ENCODE measurements at places on chromosomes 1 and 21.

DNA sequence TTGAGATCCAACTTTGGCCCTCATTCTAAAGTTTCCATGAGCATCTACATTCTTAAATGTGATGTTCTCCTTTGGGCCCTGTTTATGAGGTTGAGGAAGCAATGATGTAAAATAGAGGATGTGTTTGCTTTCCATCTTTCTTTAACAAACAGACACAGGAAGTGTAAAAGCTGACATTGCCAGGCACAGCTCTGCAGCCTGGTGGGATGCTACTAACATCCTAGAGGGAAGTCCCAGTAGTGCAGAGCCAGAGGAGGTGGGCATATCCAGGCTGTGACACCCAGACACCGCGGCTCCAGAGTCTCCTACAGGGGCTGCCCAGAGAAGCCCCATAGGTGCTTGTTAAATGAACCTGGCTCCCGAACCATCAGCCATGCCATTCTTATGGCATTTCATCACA lies 16.2 kb downstream of the OLFML2B start:
- DNase-seq, result no peak

DNA sequence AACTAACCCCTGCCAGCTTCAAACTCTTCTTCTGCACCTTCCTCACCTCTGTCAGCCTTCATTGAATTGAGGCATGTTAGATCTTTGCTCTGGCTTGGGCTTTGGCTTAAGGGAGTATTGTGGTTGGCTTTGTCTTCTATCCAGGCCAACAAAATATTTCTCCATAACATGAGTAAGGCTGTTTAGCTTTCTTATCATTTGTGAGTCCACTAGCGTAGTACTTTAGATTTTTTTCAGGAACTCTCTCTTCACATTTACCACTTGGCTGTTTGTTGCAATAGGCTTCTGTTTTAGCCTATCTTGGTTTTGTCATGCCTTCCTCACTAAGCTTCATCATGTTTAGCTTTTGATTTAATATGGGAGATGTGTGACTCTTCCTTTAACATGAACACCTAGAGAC lies 417.5 kb downstream of the NCAM2 start:
- no peak for DNase-seq

- no peak for DNase-seq
Observed at GRCh38 chr1:212311836-212312497, 26.8 kb downstream of the PPP2R5A start.

GRCh38 chr1:31428436-31429221 lies 15.6 kb downstream of the SERINC2 start:
- DNase-seq, result no peak

DNA sequence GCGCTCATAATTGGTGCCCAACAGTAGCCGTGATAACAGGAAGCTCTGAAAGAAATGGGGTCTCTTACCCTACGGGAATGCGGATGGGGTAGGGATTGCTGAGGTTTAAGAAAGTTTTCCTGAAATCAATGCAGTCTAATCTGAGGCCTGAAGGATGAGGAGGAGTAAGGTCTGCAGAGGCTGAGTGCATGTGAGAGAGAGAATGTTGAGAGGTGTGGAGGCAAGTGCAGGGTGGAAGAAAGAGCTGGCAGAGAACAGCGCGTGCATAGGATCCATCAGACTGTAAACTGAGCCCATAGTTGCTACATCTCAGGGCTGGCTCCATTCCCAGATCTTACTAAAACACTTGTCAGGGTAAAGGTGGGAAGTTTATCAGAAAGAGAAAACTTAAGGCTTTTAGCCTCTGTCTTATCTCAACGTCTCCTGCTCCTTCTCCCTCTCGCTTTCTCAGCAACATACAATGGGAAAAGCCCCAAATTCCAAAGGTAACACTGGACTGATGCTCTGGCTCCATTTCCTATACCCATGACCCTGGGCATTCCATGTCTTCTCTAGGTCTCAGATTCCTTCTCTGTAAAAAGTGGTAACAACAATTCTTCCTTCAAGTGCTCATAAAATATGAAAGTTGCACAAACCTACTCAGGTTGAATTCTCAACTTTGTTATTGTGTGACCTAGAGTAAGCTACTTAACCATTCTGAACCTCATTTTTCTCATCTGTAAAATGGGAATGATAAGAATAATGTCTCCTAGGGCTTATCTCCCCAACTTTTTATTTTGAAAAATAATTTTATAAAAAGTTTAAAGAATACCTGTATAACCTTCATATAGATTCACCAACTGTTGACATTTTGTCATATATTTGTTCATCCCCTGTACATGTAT lies 75.2 kb downstream of the SH3GLB1 start:
- DNase-seq, result no peak

DNA sequence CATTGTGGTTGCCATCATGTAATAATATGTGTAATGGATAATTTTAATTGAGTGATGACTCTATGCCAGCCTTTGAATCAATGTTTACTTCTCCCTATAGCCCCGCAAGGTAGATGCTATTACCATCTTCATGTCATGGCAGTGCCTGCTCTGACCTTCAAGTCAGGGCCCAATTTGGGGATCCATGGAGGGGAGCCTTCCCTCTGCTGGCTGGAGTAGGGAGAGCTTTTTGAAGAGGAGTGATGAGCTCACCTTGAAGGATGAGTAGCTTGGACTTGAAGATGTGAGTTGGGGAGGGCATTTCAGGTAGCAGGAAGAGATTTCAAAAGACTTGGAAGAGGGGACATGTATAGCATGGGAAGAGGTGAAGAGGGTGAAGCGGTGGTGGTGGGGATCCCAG lies 189.2 kb downstream of the FOXD2 start:
- DNase-seq, result no peak

DNA sequence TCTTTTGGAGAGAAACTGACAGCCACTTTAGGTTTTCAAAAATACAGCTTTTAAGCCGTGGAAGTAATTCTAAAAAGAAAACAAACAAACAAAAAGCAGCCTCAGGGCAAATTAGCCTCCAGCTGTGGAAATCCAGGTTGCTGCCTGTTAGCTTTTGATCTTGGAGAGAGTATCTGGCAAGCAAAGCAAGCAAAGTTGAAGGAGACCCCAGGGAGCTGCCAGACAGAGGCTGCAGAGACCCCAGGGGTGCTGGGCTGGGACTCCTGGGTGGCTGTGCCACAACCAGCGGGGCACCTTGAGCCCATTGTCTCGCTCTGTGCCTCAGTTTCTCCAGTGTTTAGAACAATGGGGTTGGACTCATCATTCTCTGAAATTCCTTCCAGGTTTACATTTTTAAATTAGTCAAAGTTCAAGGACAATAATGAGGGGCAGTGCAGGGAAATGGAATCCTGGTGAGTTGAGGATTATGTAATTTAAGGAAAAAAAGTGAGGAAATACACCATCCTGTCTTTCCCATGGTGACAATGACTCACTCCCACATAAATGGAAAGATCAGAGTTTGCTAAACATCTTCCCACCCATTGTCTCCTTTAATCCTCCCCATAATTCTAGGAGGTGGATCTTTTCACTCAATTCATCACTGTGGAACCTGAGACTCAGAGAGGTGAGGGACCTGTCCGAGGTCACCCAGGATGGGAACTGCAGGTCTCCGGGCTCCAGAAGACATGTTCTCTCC lies 480.5 kb downstream of the MATN1 start:
- no peak for DNase-seq

- no peak for DNase-seq
Observed at GRCh38 chr21:38810034-38810825, 4.5 kb downstream of the ETS2 start.

DNA sequence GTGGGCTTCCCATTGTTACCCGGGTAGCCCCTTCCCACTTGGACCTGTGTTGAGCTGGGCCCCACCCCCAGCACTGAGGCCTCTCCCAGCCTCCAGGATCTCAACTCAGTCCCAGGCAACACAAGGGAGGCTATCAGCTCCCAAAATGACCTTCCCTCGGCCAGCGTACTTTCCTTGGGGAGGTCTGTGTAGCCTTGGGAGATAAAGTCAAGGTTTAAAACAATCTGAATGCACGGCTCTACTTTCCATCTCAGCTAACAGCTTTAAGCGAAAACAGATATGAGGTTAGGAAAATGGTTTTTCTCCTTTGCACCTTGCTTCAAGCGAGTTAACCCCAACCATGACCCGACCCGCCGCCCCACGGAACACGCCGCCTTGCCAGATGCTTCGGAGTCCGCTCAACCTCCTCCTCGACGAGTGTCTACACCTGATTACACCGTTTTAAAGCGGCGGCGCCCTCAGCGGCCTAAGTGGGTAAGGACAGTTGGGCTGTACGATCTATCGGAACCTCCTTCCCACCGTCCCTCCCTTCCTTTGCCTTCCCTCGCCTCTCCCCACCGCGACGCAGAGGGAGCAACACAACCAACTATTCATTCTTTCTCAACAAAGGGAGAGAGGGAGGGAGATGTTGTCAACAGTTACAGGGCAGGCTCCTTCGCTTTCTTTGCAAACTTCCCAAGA lies 1.1 kb downstream of the BCAR3 start:
- DNase-seq, result peak; percentile 24

GRCh38 chr1:167991546-167991945 lies 54.7 kb upstream of the MPC2 start:
- DNase-seq, result no peak

GRCh38 chr1:94651076-94651475 lies 109.5 kb upstream of the F3 start:
- DNase-seq, result no peak
